ENCODE measurements at places on chromosomes 6 and 20.

DNA sequence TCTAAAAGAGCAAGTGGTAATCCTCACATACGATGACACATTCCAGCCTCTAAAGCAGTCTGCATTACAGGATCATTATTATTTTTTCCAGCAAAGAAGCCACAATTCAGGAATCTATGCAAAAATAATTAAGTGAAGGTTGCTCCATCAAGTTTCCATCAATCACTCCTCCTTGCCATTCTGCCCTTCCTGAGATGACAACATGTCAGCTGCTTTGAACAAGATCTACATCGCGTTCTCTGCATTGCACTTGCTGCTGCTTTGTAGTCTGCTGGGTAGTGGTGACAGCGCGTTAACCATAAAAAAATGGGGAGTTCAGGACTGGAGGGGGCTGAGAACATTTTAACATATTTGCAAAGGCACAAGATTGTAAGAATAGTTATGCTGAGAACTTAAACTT, 147.7 kb downstream of the GMPR start:
- no peak for DNase-seq

GRCh38 chr6:26032340-26033084, 54.7 kb upstream of the HFE start:
- DNase-seq = no peak

DNA sequence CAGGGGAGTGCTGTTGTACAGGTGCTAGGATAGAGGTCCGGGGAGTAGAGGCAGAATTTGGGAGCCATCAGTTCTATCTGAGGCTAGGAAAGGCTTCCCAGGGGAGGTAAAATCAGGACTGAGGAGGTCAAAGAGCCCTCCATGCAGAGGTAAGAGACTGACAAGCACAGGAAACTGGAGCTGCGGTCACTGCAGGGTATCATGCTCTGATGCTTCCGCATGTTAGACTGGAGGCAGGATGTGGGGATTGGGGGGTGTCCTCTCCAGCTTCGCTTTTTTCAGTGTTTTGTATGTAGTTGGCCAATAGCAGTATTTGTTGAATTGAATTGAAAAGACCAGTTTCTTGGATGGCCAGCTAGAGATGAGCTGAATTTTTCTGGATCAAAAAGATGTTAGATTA, 87.8 kb downstream of the SLC22A3 start:
- no peak for DNase-seq

- DNase-seq = no peak
Measured at GRCh38 chr6:35426074-35426473, 26.1 kb upstream of the FANCE start.

DNA sequence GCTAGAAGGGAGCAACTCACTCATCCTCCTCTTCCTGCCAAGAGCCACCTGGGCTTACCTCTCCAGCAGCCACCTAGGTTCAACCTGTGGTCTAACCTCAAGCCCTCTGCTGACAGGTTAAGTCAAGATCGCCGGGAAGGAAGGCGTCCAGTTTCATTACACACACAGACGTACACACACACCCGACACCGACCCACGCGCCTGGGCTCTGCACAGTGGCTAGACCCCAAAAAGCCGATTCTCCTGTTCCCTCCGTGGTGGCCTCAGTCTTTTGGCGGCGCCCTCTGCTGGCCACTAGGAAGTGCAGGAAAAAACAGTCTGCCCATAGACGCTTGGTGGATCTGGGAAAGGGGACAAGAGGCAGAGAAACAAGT, 52.8 kb downstream of the MRPL14 start:
- no peak for DNase-seq

GRCh38 chr6:12152023-12152970, 137.9 kb upstream of the EDN1 start:
- DNase-seq = no peak

GRCh38 chr6:130981409-130981808, 81.6 kb downstream of the EPB41L2 start:
- no peak for DNase-seq

DNA sequence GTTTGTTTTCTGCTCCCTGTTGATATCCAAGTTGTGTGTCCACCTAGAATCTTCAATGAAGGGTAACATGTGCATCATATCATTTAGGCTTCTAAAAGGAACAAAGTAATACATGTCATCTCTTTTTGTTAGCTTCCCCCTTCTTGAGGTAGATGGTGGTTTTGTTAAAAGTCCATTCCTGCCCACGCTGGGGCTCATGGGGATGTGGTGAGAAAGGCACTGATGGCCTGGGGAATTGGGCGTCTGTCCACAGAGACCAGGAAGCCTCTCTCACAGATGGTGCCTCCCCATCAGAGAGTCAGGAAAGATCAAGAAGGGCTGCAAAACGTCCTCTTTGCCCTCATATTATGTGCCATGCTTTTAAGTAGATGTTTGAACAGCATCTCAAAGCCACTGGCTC, 32.5 kb downstream of the GNAS start:
- DNase-seq = no peak

DNA sequence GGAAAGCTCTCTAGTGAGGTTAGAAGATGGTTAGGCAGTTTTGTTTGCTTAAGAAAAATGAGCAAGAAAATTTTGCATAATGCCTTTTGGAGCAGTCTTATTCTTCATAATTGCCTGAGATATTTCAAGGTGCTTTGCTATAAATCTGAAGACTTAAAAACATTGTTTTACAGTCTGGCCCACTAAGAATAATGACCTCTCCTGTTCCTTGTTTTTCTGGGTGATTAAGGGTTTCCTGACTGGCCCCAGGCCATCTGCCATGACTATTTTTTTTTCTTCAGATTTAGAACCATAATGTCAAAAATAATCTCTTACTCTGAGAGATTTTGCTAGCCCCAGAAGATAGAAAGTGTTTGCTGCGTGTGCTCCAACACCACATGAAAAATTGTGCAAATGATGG, 72.3 kb upstream of the CENPW start:
- DNase-seq = no peak

- no peak for DNase-seq
Measured at GRCh38 chr20:47318027-47318585, 38.4 kb downstream of the ZMYND8 start.
